ENCODE measurements at places on chromosomes 2 and 18.
A peak's percentile ranks its signal among the peaks of the same experiment; 100 is the strongest.

DNA sequence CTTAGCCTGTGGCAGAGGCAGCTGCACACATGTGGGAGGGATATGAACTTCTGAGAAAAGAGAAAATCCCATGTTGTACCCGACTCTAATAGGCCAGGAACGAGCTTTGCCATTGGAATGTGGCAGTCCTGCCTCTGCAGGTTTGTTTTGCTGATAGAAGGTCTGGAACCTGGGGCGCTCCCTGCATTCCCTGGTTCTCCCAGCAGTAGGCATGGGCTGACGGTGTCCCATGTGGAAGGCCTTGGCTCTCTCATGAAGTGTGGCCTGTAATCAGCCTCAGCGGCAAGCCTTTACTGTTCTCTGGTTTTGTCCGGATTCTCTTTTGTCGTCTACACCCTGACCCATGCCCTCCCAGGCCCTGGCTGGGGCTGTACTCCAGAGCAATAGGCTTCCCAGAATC lies 72.3 kb downstream of the KIF5C start:
- no peak for DNase-seq

GRCh38 chr2:211157856-211158463 lies 601.6 kb downstream of the CPS1 start:
- peak; percentile 62 for DNase-seq

- no peak for DNase-seq
These were observed 74.9 kb downstream of the THADA start for GRCh38 chr2:43520919-43521318.

GRCh38 chr2:119702918-119703401 lies 24.0 kb downstream of the TMEM177 start:
- peak; percentile 53 for DNase-seq

DNA sequence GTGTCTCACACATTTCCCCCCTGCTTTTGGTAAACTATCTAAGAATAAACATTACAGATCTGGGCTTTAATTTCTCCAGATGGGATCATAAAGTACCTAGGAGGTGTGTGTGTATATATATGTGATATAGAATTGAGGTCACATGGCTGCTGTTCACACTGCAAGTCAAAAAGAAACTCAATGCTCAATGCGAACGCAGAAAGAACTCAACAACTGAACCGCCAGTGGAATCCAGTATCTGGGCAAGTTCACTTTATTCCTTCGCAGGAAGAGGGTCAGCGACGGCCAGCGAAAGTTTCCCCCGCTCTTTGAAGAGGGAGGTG lies 17.7 kb downstream of the POU3F3 start:
- no peak for DNase-seq

DNA sequence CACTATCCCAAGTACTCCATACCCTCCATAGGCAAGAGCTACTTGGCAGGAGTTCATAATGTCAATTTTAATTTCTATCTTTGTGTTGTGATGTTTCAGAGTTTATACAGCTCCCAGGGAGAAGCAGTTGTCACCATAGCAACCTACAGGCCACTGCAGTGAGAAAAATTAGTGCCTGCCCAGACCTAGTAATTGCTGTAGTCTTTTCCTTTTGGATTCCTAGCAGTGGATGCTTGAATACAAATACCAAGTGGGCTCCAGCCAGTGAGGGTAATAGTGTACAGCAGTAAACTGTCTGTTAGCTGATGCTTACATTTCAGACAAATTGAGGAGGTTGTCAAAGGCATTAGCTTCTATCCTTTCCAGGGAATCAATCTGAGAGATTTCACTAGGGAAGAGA lies 26.7 kb downstream of the LHCGR start:
- peak; percentile 43 for DNase-seq

- DNase-seq: no peak
These were observed 22.9 kb upstream of the SPP2 start for GRCh38 chr2:234027641-234028040.

GRCh38 chr2:237689336-237690131 lies 62.1 kb downstream of the LRRFIP1 start:
- DNase-seq: no peak

DNA sequence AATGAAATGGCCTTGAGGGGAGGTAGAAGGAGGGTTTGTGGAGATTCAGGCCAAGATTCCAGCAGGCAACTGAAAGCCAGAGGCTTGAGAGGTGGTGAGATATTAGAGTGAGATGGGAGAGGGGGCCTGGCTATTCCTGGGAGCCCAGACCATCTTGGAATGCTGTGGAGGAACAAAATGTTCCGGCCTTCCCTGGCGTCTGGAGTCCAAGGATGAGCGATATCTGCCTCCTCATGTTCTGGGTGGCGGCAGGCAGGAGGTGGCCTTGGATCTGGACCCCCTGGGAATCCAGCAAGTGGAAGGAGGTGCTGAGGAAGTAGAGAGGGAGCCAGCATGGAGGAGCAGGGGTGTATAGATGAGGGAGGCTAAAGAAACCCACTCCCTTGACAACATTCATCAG lies 335.9 kb downstream of the CYP26B1 start:
- no peak for DNase-seq

DNA sequence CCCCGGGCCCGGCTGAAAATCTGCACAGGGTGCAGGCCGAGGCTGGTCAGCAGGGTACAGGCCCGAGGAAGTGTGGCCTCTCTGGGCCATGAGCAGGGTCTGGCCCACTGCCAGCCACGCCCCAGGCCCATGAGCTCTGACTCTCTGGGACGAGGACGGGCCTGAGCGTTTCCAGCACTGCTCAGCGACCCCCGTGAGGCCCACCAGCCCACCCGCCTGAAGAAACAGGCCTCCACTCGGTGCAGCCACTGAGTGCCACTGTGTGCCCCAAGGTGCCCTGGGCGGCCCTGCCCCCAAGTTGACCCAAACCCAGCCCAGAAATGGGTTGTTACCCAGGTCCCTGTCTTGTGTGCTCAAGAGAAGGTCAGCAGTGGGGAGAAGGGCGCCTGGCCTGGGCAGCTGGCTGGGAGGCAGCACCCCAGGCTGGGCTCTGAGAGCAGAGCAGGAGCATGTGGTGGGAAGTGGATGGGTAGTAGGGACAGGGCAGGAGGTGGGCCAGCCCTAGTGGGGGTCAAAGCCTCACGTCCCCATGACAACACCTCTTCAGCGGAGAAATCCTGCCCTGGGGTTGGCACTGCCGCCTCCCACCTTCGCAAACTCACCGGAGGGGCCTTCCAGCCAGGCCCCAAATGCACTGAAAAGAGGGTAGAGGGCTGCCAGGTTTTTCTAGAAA lies 2.1 kb upstream of the SNED1 start:
- DNase-seq: no peak

- no peak for DNase-seq
These were observed 105.6 kb upstream of the ST3GAL5 start for GRCh38 chr2:85994421-85994777.

DNA sequence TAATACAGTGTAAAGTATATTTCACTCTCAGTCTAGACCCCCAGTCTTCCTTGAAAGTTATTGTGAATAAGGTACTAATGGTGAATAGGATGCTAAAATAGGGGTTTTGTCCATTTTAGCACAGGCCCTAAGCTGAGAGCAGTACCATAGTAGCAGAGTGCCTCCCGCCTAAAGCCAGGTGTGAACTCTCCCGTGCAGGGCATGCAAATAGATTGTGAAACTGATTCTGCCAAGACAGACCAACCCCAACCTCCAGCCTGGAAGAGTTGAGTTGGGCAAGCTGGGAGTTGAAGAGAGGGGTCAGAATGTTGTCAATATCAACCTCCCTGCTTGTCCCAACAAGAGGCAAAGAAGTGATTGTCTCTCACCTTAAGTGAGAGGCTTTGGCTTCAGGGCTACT lies 97.4 kb upstream of the CYRIA start:
- DNase-seq: no peak

DNA sequence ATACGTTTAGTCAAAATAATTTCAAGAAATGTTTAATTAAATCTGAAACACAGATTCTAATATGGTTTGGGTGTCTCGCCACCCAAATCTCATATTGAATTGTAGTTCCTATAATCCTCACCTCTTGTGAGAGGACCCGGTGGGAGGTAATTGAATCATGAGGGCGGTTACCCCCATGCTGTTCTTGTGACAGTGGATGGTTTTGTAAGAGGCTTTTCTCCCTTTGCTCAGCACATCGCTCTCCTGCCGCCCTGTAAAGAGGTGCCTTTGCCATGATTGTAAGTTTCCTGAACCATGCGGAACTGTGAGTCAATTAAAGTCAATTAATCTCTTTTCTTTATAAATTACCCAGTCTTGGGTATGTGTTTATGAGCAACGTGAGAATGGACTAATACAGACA lies 1045.1 kb upstream of the POU3F3 start:
- DNase-seq: no peak

DNA sequence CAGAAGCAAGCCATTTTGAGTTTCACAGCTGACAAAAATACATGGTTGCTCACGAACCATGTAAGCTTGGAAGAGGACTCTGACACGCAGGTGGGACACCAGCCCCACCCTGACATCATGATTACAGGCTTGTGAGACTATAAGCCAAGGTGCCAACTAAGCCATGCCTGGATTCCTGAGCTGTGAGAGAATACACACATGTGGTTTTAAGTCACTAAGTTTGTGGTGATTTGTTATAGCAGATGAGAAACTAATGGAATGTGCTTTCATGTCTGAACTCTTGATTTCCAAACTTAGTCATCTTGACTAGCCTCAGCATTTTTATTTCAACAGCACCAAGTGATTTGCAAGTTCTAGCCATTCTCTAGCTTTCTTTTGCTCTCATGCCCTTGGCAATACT lies 676.1 kb upstream of the CELF4 start:
- DNase-seq: no peak

DNA sequence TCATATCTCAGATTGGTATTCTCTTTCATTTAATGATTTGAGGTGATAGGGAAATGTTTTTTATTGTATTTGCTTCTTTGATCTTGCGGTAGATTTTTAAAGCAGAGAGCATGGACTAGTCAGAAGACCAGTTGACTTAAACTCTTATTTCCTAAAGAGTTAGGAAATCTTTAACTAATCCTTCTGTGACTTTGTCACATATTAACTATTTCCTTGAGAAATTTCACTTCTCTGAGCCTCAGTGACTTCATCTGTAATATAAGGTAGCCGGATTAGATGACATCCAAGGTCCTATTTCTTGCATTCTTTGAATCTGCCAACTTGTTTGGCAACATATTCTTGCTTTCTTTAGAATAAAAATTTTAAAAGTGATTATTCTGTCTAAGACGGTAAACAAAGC lies 55.6 kb downstream of the MTX2 start:
- no peak for DNase-seq

- DNase-seq: no peak
These were observed 41.7 kb downstream of the PLEKHM3 start for GRCh38 chr2:207983641-207984042.

GRCh38 chr2:121092095-121092494 lies 192.9 kb downstream of the TFCP2L1 start:
- no peak for DNase-seq

- DNase-seq: no peak
These were observed 35.7 kb downstream of the THUMPD2 start for GRCh38 chr2:39743269-39743776.

- DNase-seq: no peak
These were observed 125.7 kb downstream of the RBMS1 start for GRCh38 chr2:160367887-160368286.

GRCh38 chr18:10705786-10706185 lies 180.0 kb downstream of the NAPG start:
- peak; percentile 72 for DNase-seq

GRCh38 chr2:234794866-234795265 lies 157.0 kb upstream of the SH3BP4 start:
- no peak for DNase-seq

GRCh38 chr18:48851599-48851960 lies 99.2 kb downstream of the SMAD7 start:
- DNase-seq: no peak

DNA sequence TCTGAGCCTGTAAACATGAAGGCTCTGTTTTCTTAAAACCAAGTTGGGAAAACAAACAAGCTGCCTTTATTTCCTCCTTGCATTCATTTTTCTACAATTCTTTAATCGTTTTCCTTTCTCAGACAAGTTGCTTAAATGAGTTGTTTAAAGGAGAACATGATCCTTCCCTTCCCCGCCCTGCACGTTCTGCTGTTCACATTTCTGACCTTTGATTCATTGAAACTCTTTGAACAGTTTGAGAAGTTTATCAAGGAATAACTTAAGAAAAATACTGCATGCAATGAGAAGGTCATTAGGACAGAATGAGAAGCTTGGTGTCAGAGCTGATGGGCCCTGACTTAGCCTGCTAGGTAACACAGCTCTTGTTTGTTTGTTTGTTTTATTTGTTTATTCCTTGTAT lies 181.6 kb downstream of the PARD3B start:
- DNase-seq: no peak

DNA sequence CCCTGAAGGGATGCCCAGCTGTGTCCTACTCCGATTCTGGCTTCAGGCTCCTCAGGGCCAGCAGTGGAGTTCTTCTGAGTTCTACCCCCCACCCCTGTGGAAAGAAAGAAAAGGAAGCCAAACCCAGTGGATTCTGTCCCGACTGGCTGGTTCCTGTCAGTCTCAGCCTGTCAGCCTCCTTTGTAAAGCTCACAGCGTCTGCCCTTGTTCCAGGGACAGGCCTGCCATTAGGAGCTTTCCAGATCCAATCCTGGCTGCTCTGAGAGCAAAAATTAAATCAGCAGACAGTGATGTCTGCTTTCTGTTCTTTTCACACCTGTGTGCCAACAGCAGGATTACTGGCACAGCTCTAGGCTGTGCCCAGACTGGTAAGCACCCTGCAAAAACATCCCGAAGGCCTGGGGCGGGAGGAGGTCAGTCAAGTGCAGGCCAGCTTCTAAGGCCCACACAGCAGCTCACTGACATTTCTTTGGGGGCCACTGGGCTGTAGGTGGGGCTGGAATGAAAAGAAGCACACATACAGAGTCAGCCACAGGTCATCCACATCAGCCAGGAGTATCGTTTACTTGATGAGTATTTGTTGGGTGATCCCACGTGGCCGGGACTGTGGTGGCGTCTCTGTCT lies 69.1 kb downstream of the EHD3 start:
- DNase-seq: no peak

- no peak for DNase-seq
These were observed 56.5 kb downstream of the TET3 start for GRCh38 chr2:74041182-74041581.

DNA sequence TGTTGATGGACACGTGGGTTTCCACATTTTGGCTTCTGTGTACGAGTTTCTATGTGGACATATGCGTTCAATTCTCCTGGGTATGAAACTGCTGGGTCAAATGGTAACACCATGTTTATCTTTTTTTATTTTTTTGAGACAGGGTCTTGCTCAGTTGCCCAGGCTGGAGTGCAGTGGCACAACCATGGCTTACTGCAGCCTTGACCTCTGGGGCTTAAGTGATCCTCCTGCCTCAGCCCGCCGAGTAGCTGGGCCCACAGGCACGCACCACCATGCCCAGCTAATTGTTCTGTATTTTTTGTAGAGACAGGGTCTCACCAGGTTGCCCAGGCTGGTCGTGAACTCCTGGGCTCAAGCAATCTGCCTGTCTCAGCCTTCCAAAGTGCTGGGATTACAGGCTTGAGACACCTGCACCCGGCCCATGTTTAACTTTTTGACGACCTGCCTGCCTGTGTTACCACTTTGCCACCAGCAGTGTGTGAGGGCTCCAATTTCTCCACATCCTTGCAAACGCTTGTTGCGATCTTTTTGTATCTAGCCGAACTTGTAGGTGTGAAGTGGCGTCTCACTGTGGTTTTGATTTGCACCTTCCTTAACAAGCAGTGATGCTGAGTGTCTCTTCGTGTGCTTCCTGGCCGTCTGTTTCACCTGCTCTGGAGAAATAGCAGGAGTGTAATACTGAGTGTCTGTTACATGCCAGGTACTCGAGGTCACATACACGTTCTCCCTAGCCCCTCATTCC lies 6.9 kb downstream of the HSBP1L1 start:
- DNase-seq: no peak

GRCh38 chr18:36814994-36815393 lies 13.8 kb downstream of the TPGS2 start:
- DNase-seq: no peak

All from NCI-H2081 (cell line).